ENCODE measurements at places on chromosomes 1 and 21.

GRCh38 chr1:71533950-71534349, 453.1 kb upstream of the ZRANB2 start:
- no peak for DNase-seq

DNA sequence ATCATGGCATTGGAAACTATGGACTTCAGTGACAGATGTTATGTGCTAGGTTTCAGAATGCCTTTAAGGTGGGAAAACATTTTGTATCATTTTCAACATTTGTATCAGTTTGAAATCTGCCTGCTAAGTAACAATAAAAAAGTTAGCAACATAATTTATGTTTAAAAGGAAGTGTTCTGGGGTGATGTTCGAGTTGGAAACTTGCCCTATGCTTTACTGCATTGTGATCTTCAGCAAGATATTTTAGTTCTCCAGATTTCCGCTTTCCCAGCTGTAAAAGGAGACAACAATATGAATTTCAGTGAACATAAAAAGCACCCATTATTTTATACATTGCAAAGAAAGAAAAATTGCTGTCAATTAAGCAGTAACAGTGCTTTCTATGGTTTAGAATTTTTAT, 187.4 kb downstream of the DISC1 start:
- DNase-seq = no peak

- no peak for DNase-seq
Measured at GRCh38 chr1:231411036-231411531, 11.0 kb downstream of the EGLN1 start.

DNA sequence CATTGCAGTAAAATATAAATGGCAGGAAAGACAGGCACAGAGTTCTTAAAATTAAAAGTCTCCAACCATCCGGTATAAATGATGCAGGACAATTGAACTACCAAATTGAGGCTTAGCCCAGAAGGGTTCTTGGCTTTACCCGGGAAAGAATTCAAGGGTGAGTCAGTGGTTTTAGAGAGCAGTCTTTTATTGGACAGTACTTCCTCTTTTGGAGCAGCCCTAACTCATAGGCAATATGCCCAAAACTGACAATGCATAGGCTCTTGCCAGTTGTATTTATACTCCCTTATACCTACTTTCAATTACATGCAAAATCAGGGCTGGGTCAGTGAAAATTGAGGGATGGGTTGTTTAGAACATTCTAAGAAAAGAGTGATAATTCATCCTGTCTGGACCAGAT, 1628.9 kb upstream of the PRMT6 start:
- peak; percentile 73 for DNase-seq

- no peak for DNase-seq
Measured at GRCh38 chr1:221180704-221181368, 301.6 kb downstream of the HLX start.

GRCh38 chr1:15803380-15803779, 4.1 kb downstream of the UQCRHL start:
- DNase-seq = no peak

DNA sequence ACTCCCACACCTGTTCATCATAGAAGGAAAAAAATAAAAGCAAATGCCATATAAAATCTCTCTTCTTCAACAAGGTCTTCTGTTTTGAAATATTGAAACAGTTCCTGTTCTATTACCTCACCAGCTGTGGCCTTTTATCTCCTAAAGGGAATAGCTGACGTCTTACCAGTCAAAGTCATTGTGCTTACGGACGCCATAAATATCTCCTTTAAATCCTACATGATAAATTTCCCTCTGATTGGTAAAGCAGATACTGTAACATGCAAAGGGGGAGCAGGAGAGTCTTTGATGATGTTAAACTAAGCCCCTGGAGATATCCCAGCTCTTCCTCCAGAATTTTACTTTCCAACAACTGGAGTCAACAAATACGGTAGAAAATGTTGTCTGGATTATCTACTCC, 168.4 kb downstream of the ZC3H11B start:
- DNase-seq = no peak

- DNase-seq = no peak
Measured at GRCh38 chr1:154607106-154607608, 829 bp downstream of the ADAR start.

GRCh38 chr1:179231923-179232322, 2.4 kb upstream of the ABL2 start:
- no peak for DNase-seq

GRCh38 chr1:154212083-154212482, 6.0 kb upstream of the CFAP141 start:
- no peak for DNase-seq

DNA sequence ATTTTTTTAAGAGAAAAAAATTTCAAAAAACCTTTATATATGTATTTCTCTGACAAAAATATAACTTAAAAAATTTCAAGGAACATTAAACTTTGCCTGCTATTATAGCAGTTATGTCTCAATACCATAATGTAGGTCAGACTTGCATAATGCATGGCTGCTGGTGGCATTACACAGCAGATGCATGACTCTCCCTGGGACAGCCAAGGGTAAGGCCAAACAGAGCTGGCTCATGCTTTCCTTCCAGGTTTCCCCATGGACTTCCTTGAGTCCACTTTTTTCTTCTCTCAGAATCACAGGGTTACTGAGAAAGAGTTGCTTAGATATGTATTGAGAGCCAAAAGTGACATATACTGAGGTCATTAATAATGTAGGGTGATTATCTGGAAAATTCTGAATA, 43.7 kb downstream of the RHOU start:
- DNase-seq = no peak

DNA sequence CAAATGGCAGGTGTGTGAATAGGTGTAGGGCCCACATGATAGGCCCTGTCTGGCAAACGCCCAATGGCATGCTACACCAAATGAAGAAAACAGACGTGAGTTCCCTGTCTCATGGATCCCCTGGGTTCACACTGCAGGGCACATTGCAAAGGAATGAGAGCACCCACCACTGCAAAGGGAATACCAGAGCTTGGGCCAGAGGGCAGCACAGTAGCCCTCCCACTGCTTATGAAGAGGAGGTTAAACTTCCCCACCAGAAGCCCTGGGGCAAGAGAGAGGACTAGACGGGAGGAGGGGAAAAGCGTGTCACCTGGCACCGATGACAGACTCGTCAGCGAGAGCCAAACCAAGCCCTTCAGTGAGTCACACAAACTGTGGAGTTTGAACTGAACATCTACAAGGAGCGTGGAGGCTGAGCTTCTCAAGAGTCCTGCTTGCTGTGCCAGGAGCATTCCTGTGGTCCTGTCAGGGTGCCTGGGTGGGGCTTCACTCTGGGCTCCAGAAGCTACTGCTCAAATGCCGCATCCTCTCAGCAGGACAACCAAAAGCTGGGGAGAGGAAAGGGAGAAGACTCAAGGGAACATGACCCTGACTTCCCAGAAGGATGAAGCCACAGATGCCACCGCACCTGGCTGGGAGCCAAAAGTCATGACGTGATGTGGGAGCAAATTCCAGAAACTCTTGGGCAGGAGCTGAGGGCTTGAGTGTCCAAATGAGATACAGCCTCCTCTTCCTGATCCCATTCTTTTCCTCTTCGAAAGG, 61.1 kb downstream of the TOMM20 start:
- peak; percentile 84 for DNase-seq

GRCh38 chr1:37290718-37291117, 183.7 kb upstream of the ZC3H12A start:
- no peak for DNase-seq

DNA sequence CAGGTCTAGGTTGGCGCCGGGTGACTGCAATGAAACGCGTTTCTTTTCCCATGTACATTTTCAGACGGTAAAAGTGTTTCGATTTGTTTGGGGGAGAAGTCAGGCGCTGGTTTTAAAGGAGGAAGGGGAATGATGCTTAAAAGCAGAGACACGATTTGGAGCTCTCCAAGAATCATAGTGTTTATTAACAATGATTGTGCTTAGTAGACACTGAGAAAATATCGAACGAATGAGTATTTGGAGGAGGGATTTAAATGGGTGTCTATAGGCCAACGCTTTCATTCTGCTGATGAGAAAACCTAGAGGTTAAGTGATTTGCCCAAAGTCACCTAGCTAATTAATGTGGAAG, 36.9 kb upstream of the JAK1 start:
- DNase-seq = no peak

DNA sequence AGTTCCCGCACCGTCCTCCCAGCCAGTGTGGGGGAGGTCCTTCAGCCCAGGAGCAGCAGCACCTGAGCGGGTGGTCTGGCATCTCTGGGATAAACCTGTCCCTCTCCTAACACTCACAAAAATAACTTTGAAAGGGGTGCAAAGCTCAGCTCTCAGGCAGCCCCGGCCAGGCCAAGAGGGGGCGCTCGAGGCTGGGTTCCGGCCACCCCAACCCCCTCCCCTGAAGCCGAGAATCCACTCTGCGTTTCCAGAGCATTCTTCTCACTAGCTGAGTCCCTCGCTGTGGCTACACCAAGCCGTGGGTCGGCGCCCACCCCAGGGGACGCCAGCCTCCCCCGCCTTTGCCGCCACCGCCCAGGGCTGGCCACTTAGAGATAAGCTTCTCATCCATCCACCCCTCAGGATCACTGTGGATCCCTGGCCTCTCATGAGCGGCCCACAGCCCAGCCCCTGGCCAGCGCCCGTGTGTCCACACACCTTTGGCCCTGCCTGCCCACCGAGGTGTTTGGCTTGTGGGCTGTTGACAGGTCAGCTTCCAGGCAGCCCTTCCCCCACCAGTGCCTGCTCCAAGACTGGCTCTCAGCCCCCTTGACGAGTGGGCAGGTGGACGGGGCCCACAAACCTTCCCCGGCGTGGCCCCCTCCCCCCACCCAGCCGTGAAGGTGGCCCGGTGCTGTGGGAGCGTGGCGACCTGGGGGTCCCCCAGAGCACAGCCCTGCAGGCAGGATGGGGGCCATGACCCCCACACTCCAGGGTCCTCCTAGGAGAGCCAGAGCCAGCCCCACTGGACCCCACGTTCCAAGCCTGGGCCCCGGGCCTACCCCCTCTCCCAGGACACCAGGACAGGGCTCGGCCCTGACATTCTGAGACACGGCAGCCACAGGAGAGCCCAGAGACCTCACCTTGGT, 1.9 kb downstream of the FTCD start:
- DNase-seq = no peak

DNA sequence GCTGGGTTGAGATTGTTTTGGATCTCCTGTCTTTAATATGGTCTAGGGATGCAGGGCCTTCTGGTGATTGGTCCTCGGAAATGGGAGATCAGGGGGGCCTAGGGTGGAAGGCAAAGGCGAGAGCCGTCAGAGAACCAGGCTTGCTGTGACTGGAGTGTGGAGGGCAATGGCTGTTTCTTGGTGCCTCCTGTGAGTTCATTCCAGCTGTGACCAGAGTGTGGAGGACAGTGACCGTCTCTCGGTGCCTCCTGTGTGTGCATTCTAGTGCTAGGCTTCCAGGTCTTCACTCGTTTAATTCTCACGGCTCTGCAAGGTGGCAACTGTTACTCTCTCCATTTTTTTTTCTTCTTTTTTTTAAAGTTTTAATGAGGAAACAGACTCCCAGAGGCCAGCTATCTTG, 14.1 kb downstream of the LDLRAP1 start:
- no peak for DNase-seq

DNA sequence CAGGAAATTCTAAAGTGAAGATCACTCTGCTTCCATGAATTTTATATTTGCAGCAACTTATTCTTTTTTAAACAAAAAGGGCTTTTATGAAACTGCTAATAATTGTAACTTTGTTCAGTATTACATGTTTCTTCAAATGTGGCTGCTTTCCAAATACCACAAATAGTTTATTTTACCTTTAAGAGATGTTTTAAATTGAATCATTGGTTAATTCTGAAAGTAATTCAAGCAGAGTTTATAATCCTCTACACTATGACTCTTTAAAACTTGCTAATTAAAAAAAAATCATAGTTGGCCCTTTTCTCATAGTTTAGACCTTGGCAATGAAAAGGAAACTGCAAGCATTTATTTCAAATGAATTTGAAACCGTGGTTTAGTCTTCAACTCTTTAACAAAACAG, 59.6 kb downstream of the SDCCAG8 start:
- no peak for DNase-seq

GRCh38 chr1:110570901-110571300, 35.3 kb downstream of the KCNA2 start:
- DNase-seq = no peak

DNA sequence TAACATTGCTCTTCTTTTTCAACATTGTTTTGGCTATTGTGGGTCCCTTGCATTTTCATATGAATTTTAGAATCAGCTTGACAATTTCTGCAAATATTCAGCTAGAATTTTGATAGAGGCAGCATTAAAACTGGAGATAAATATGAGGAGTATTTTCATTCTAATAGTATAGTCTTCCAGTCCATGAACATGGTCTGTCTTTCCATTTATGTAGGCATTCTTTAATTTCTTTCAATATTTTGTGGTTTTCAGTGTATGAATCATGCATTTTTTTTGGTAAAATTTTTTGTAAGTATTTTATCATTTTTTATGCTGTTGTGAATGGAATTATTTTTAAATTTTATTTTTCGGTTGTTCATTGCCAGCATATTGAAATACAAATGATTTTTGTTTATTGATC, 97.2 kb downstream of the DNAH14 start:
- DNase-seq = no peak

DNA sequence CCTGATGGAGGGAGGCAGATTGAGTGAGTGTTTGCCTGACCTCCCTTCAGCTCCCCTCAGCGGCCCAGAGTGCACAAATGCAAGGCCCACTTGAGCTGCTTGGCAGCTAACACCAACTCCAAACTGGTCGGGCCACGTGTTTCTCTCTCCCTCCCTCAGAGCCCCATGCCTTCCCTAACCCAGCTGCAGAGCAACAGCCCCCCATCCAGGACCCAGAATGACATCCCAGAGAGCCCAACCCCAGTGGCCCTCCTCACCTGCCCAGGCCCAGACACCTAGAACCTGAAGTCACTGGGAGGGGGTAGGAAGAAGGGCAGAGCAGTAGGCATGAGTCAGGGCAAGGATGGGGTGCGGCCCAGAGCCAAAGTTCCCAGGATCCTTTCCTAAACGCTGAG, 789 bp upstream of the S100A14 start:
- no peak for DNase-seq

- peak; percentile 27 for DNase-seq
Measured at GRCh38 chr21:32844653-32845436, 73.3 kb upstream of the PAXBP1 start.

DNA sequence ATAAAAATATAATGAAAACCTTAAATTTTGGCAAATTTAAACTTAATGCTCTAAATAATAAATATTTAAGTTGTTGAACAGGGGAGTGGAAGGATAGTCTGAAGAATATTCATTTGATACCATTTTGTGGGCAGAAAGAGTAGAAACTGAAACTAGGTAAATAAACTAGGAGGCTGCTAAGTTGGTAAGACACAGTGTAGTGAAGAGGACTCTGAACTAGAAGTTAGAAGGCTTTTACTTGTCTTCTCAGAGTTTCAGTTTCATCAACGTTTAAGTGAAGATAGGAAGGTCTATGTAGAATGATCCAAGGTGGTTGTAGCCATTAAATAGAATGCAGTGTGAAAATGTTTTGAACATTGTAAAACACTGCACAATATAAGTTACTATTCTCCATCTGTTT, 516.9 kb downstream of the AMY1C start:
- DNase-seq = no peak

GRCh38 chr1:76763738-76764137, 103.5 kb upstream of the ST6GALNAC5 start:
- DNase-seq = no peak

- DNase-seq = no peak
Measured at GRCh38 chr1:53288790-53289429, 39.0 kb downstream of the LRP8 start.
